ENCODE measurements at places on chromosomes 5 and 9.
A peak's percentile ranks its signal among the peaks of the same experiment; 100 is the strongest.

GRCh38 chr9:38006163-38006562 lies 62.9 kb downstream of the SHB start:
- no peak for DNase-seq

DNA sequence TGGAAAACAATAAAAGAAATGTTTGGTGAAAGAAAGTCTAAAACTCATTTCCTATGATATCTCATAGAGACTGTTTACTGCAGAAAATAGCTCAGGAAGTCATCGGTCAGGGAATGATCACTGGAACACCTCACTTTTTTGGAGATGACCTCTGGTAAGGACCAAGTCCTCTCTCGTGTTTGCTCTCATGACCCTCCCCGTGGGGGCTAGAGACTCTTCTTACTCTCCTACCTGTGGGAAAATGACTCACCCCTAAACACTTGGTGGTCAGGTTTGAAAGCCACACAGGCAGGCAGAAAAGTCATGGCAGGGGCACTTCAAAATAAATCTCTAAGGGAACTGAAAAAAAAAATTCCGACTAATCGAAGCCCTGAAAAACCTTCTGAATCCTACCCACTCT lies 48.2 kb downstream of the FAM240B start:
- DNase-seq = no peak

- DNase-seq = no peak
Measured at GRCh38 chr5:149056616-149057165, 6.2 kb downstream of the SH3TC2 start.

GRCh38 chr9:136270173-136270705 lies 24.6 kb upstream of the QSOX2 start:
- DNase-seq = no peak

DNA sequence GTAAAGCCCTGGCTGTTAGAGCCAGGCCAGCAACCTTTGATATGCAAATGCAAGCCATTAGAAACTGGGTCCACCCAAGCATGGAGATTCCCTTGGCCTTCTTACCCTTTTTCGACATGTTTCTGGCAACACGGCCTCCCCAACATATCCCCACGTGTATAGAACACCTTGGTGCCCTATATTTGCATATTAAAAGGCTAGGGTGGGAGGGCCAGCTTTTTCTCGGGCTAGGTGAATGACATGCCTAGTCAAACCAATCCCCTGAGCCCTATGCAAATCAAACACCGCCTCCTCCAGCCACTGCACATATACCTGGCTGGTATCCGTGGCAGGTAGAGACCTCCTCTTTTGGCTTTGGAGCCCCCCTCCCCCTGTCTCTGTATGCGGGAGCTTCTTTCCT lies 55.6 kb upstream of the ZFR start:
- no peak for DNase-seq

GRCh38 chr9:104780796-104781395 lies 17.0 kb downstream of the NIPSNAP3B start:
- DNase-seq = no peak

DNA sequence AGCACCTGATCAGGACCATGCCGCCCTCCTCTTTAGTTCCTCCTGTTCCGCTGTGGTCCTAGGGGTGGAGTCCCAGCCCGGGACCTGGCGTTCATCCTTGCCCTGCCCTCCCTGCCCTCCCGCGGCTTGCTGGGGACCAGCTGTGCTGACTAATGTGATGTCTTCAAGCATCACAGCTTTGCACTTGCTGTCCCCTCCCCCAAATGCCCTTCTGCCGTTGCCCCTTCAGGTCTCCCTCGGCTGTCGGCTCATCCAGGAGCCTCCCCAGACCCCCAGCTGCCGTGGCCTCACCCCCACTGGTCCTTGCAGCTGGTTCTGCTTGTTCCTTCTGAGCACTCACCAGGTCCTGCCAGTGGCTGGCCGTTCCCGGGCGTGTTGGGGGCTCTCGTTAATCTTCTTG lies 19.9 kb downstream of the RXRA start:
- no peak for DNase-seq

GRCh38 chr5:39547553-39548154 lies 122.9 kb upstream of the DAB2 start:
- peak; percentile 25 for DNase-seq

- no peak for DNase-seq
Measured at GRCh38 chr5:168401226-168401625, 85.0 kb upstream of the RARS1 start.

GRCh38 chr5:150590979-150591695 lies 49.3 kb upstream of the SYNPO start:
- DNase-seq = peak; percentile 35

DNA sequence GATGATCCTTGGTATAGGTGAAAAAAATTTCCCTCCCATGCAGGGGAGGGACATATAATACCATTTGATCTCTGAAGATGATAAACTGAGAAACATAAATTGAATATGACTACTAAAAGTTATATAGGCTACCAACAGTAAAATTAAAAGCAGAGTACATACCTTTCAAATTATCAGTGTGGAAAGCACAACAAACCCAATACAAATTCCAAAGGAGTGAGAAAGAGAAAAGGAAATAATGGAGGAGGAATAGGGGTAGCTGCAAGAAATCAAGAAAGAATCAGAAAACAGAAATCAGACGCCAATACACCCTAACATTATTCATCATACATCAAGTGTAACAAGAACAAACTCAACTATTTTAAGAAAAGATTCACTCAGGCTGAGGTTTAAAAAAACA lies 17.7 kb downstream of the GNAQ start:
- no peak for DNase-seq

GRCh38 chr5:15737871-15738664 lies 238.1 kb downstream of the FBXL7 start:
- no peak for DNase-seq

- DNase-seq = no peak
Measured at GRCh38 chr5:36418152-36418979, 116.7 kb upstream of the RANBP3L start.

DNA sequence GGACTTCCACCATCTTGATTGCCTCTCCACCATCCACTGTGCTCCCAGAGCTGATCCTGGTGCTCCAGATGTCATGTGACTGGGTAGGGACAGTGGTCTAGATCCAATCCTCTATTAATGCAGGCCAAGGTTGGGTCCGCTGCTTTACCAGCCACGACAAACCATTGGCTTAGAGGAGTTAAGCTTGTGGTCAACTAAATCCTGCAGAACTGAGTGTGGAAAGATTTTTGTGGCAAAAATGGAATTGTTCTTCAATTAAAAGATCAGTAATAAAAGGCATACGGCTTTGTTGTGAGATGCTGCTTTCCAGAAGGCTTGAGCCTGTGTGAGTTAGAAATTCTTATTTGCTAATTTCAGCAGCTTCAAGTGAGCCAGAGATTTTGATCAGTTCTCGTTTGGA lies 30.7 kb downstream of the SLC1A3 start:
- DNase-seq = no peak

- DNase-seq = no peak
Measured at GRCh38 chr9:97660340-97660739, 26.7 kb downstream of the NCBP1 start.

- peak; percentile 78 for DNase-seq
Measured at GRCh38 chr5:180470966-180471582, 23.1 kb upstream of the CNOT6 start.

DNA sequence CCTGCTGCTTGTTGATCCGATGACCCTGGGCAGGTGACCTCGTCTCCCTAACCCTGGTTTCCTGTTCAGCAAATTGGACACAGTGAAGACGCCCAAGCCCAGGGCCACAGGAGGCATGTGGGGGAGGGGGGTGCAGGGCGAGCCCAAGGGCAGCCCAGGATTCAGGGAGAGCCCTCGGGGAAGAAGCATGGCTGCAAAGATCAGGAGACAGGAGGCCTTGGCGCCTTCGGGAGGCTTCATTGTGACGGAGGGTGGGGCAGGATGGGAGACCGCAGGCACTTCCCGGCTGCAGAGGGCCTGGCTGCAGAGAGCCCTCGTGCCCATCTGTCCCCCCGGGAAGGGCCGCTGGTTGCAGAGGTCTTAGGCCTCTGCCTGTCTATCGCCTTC lies 6.2 kb downstream of the ASS1 start:
- DNase-seq = no peak

GRCh38 chr5:90438100-90438499 lies 28.5 kb upstream of the CETN3 start:
- DNase-seq = no peak

DNA sequence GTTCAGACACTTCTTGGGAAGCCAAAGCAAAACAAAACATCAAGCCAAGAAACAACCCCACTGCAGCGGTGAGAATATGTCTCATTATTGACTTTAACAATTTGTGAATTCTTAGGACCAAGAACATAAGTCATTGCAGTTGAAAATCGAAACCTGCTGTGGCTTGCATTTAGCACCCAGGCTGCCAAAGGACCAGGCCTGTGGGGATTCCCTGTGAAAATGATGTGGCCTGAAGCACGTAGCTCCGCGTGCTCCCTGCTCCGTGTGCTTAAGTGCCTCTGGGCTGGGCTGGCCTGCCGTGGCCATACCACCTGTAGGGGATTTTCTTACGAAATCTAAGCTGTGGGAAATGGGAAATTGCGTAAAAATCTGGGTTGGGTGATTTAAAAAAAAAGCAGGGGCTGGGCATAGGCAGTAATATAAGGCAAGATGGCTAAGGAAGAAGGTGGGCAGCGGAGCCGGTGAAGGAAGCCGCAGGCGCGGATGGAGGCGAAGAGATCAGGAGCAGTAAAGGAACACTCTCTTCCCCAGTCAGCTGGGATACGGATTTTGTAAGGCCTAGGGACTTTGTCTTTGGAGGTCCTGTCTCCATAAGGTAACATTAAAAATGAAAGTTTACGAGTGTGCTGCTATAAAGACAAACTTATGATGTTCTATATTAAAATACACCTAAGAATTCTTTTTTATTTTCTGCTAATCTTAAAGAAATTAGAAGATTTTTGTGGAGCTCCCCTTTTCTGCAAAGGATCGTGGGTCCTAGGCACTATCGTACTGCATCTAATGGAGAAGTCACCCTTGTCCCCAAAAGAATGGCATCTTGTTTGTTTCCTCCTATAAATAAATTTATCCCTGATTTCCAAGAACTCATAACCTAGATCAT lies 189.6 kb upstream of the SEMA6A start:
- DNase-seq = no peak

GRCh38 chr5:111745075-111745739 lies 11.8 kb downstream of the NREP start:
- no peak for DNase-seq

GRCh38 chr9:13570068-13570974 lies 290.8 kb upstream of the MPDZ start:
- DNase-seq = no peak

DNA sequence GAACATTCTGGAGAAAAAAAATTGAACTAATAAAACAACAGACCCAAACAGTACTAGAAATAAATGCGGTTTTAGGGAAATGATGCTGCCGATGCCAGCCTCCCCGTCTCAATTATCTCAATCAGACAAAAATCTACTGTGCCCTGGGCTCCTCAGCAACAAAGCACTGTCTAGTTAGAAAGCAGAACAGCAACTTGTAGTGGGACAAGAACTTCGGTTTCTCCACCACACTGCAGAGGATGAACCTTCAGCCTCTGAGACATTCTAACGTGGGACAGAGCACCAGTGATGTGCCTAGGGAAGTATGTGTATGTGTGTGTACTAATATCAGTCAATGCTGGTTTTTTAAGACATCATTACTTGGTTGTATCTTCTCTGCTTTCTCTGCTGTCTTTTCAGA lies 11.1 kb upstream of the CAST start:
- no peak for DNase-seq

DNA sequence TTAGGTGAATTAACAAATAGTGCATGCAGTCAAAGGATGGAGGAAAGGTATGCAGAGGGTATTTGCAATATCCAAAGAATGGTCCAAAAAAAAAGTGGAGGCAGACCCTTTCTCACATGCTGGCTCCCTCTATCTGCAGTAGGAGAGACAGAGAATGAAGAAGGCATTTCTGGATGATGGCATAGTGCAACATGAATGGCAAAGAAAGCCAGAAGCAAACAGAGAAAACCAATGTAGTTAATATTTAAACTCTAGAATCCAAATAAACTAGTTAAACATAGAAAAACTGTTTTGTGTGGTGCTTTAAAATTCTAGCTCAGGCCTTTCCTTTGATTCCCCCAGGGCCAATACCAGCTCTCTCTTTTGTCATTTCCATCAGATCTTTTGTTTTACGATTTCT lies 403.1 kb upstream of the WWC1 start:
- no peak for DNase-seq

GRCh38 chr9:124266139-124266825 lies 8.5 kb downstream of the NEK6 start:
- DNase-seq = no peak

GRCh38 chr5:157477814-157478494 lies 17.9 kb downstream of the NIPAL4 start:
- DNase-seq = no peak

- DNase-seq = no peak
Measured at GRCh38 chr9:115192835-115193525, 75.0 kb upstream of the TNC start.

DNA sequence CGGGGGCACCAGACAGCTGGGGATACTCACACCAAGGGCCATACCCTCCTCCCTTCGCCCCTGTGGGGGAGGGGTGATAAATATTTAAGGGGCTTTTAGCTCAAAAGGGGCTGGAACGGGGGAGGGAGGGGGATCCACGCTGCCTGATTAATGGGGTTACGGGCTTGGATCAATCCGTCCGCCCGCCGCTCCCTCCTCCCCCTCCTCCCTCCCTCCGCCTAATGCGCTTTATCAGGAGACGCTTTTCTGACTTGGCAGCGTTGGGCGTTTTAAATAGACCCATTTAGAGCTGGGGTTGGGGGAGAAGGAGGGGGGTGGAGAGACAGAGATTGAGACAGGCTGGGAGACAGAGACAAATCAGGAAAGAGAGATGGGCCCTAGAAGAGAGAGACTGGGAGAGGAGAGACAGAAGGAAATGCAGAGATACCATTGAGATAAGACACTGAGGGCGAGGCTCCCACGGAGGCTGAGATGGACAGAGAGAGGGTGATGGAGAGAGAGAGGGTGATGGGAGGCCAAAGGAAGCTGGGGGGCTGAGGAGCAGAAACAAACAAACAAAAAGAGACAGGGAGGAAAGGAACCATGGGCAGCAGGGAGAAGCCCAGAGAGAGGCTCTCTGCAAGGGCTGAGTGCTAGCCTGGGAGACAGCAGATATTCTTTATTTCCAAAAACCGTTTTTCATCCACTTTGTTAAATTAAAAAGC lies 10.3 kb downstream of the CNTFR start:
- DNase-seq = peak; percentile 61
